ENCODE measurements at places on chromosomes 4 and X.

- no peak for DNase-seq
These were observed 260.7 kb upstream of the GIMD1 start for GRCh38 chr4:106629268-106629625.

GRCh38 chr4:53608242-53608641, 17.0 kb upstream of the LNX1 start:
- DNase-seq = no peak

DNA sequence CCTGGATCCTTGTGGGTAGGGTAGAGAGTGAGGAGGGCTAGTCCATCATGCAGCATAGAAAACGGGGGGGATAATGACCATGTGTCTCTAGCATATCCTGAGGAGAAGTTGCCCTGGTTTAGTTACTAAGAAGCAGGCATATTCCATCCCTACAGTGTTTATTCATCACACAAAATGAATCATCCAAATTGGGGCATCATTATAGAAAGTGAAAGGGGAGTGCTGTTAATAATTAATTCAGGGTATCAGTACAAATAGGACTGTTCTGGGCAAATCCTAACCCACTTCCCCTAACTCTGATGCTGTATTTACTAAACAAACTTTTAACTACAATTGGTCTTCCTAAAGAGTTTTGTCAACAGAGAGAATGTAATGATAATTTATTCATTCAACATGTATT, 281.1 kb upstream of the ARX start:
- no peak for DNase-seq

- no peak for DNase-seq
These were observed 21.1 kb upstream of the GPR50 start for GRCh38 chrX:151155234-151155633.

GRCh38 chr4:89519771-89520320, 212.2 kb upstream of the GPRIN3 start:
- DNase-seq = no peak

DNA sequence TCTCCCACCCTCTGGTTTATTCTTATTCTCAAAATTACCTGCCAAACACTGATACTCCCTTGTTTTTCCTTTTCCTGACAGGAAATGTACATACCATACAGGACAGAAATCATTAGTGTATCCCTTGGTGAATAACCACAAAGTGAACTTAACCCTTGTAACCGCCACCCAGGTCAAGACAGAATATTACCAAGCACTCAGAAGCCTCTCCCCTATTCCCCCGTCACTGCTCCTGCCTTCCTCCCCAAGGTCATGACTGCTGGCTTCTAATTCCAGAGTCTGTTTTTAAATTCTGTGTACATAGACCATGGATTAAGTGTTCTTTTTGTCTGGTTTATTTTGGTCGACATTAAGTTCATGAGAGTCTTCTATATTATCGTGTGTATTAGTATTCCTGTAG, 37.7 kb downstream of the HTT start:
- DNase-seq = no peak

- DNase-seq = peak; percentile 1
These were observed 349.5 kb upstream of the CPXCR1 start for GRCh38 chrX:88397551-88397950.

GRCh38 chrX:17913801-17914200, 52.7 kb upstream of the RAI2 start:
- DNase-seq = no peak

- no peak for DNase-seq
These were observed 50.9 kb upstream of the FAM241A start for GRCh38 chr4:112094330-112094729.

GRCh38 chrX:31653422-31653821, 581.6 kb upstream of the FTHL17 start:
- DNase-seq = no peak

DNA sequence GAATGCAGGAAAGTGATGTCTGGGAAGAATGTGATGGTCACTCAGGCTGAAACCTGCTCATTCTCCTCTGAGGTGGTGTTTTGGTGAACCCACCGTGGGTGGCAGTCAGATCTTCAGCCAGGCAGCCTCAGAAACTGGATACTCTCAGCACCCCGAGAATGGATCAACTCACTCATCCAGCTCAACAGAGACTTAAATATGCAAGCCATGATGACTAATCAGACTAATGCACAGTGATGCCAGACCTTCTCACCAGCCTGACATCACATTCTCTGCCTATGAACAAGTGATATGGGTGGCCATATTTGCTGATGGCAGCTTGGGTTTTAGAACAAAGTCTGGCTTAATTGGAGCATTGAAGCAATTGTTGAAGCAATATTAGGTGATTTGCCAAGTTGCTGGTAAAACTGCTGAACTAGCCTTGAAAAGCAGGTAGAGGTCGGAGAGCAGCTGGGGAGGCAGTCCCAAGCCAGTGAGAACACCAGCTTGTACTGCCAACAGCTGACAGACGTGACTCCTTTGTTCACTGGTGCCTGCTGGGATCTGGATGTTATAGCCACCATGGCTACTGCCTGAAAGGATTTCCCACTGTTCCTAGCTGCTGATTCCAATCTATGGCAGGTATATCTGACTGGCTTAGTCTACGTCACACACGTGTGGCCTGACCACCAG, 608.1 kb downstream of the MID1IP1 start:
- DNase-seq = no peak

GRCh38 chr4:123415977-123416376, 19.4 kb downstream of the SPRY1 start:
- DNase-seq = no peak

DNA sequence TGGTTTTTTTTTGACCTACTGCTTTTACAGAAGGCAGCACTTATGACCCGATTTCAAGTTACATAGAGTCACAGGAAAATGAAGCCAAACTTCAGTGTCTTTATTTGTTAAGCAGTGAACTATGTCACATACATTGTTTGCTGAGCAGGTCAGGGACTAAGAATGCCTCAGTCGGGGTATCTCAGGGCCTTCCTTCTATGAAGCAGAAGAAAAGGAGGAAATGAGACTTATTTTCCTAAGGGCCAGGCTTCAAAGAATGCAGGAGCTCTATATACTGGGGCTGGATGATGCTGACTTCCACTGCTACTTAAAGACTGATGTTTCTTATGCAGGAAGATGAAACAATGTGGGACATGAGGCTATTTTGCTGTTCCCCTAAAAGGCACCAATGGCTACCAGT, 558.4 kb upstream of the IGFBP7 start:
- no peak for DNase-seq

DNA sequence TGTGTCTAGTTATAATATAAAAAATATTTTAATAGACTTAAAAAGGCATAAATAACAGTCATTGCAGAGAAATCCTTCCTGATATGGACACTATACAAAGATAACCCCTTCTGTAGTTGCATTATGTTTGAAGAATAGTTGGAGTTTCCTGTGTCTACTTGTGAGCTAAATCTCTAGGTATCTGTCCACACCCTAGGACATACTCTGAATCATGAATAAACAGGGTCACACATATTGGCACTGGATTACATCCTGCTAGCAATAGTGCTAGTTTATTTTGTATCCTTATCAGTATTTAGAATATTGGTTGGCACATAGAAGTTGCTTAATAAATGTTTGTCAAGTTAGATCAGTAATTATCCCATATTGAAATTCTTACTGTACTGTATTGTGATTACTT, 173.9 kb downstream of the GRXCR1 start:
- no peak for DNase-seq

GRCh38 chrX:65596270-65597034, 61.9 kb upstream of the LAS1L start:
- DNase-seq = no peak

DNA sequence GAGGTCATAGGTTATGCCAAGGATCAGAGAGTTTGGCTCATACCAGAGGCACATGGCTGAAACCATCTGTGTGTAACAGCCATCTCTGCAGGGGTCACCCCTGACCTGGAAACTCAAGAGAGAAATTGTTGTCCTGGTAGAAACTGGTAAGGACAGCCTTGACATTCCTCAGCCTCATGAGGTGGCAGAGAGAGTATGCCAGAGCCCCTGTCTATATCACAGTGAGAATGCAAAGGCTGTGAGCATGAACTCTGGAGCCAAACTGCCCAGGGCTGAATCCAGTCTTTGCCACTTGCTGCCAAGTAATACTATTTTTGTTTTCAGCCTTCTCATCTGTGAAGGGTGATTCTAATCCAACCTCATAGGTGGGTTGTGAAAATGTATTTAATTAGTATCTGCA, 37.1 kb upstream of the CCDC149 start:
- no peak for DNase-seq

GRCh38 chrX:134423606-134424005, 36.4 kb upstream of the HPRT1 start:
- DNase-seq = peak; percentile 30

DNA sequence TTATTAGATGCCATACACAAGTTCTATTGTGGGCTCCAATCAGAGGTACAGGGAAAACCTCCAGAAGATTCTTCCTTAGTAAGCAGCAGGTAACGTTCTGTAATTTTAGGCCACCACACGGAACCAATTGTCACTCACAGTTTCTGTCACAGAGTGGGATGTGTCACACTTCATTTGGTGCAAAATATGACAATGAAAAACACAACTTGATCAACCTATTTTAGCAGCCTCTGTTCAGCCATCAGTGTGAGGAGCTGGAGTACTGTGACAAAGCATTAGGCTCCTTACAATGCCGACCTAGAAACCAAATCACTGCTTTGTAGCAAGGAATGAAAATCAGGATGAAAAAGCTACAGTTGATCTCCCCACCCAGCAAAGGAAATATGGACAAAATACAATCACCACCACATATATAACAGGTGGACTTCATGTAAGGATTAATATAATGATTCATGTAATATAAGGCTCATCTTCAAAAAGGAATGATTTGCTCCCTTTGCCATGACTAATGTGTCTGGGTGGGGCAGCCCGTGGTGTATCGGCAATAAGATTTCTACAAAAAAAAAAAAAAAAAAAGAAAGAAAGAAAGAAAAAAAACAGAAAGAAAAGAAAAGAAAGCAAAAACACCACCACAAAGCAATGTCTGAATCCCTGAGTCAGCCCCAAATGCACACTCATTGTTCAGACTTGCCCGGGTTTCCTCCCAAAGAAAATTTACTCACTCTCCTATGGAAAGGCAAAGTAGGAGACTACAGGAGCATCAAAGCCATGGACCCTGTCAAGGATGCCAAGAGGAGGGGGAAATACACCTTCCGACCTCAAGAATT, 36.0 kb downstream of the SLC9A7 start:
- no peak for DNase-seq

- DNase-seq = no peak
These were observed 30.2 kb downstream of the PNMA6A start for GRCh38 chrX:153102418-153102817.

- DNase-seq = peak; percentile 12
These were observed 225.1 kb downstream of the NR3C2 start for GRCh38 chr4:148216866-148217814.

DNA sequence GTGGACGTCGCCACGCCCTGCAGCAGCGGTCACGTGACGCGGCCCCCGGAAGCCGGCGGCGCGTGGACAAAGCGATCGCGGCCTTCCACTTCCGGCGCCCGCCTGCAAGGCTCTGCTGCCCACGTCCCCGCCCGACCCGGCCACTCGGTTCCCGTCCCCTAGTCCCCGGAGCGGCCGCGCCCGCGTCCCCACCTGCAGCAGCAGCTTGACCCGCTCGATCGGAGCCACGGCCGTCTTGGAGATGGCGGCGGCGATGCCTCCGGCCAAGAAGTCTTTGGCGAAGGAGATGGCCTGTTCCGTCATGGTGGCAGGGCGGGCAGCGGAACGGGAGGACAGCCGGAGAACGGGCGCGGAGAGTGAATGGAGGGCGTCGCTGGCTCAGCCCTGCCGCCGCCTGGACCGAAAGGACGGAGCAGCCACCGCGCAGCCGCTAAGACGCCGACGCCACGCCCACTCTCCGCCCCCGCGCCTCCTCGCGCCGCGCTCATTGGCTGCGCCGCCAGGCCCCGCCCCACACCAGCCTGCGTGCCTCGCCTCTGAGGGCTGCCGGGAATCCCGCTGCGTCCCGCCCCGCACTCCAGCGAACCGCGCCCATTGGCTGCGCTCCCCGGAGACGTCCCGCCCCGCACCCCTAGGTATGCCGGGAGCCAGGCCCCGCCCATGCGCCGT, at the start of gene SLC25A6:
SLC25A6 (minus strand) TSS at position 407 of the 669 bp plus-strand sequence; CDS start at position 303, 104 bp downstream.
- peak; percentile 91 for DNase-seq

- no peak for DNase-seq
These were observed 360.7 kb downstream of the BMPR1B start for GRCh38 chr4:95118497-95118896.

GRCh38 chrX:136954930-136955329, 74.4 kb upstream of the RBMX start:
- DNase-seq = peak; percentile 43

Data from NAMALWA (cell line).